ENCODE measurements at places on chromosomes 13 and 19.

DNA sequence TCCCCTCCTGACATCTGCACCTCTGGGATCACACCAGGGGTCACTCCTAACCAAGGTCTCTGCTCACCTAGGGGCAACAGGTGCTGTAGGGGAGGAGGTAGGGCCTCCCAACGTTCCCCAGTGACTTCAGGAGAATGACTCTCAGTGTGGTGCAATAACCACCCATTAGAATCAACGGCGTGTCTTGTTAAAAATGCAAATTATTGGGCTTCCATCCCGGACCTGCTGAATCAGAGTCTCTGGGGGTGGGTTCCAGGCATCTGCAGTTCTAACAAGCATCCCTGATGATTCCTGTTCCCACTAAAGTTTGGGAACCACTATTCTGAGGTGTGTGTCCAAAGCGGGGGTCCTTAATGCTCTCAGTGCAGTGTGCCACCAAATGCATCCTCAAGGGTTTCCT is 84.6 kb downstream of the CRYL1 start:
- no peak for DNase-seq

DNA sequence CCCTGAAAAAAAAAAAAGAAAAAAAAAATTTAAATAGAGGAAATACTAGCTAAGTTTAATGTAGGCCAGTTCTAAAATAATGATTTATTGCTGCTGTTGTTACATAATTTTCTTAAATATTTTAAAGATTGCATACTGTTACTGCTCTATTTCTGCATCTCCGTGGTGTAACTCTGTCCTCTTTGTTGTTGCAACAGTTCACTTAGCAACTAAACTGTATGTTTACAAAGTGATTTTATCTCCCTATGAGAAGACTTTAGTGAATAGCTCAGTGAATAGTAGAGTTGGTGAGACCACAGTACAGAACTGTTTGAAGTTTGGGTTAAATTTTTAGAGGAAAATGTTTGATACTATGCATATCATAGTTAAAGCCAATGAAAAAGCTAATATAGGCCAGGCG is 19.4 kb downstream of the BRCA2 start:
- DNase-seq, result no peak

- DNase-seq, result peak; percentile 67
Measured at GRCh38 chr19:49890349-49891311, 6.1 kb downstream of the IL4I1 start.

- DNase-seq, result no peak
Measured at GRCh38 chr19:41311072-41311471, 1.1 kb downstream of the CCDC97 start.

Data from CD4-positive, alpha-beta T cell (primary cell).